Activated CD4-positive, alpha-beta T cell treated with anti-CD3 and anti-CD28 coated beads, Interleukin-2, Interleukin-6, amounts not matched to agents 100 ng/mL and 50 ng/mL, durations not matched to agents 16 hours and 8 hours (primary cell): ENCODE measurements at places on chromosomes 5 and 9.
A peak's percentile ranks its signal among the peaks of the same experiment; 100 is the strongest.

DNA sequence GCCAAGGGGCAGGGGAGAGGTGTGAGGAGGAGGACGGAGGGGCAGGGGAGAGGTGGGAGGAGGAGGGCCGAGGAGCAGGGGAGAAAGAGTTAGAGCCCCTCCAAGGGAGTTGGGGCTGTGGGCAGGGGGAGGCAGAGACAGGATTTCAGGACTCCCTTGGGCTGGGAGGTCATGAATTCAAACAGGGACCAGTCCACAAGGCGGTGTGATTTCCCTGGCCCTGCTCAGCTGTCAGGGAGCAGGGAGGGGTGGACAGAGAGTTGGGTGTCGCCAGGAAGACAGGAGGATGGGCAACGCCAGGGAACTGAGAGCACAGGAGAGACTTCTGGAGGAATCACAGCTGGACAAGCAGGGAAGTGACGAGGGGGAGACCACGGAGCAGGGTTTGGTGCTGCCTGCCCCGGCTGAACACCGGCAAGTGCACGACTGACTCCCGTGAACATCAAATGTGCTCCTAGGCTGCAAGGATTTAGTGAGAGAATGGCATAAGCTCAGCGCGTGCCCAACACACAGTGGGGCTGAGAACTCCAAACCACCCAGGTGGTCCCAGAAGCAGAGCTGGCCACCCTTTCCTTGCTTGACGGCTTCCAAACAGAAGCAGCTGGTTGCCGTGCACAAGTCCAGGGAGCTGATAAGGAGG, 17.8 kb upstream of the OLFM1 start:
- no peak for DNase-seq

DNA sequence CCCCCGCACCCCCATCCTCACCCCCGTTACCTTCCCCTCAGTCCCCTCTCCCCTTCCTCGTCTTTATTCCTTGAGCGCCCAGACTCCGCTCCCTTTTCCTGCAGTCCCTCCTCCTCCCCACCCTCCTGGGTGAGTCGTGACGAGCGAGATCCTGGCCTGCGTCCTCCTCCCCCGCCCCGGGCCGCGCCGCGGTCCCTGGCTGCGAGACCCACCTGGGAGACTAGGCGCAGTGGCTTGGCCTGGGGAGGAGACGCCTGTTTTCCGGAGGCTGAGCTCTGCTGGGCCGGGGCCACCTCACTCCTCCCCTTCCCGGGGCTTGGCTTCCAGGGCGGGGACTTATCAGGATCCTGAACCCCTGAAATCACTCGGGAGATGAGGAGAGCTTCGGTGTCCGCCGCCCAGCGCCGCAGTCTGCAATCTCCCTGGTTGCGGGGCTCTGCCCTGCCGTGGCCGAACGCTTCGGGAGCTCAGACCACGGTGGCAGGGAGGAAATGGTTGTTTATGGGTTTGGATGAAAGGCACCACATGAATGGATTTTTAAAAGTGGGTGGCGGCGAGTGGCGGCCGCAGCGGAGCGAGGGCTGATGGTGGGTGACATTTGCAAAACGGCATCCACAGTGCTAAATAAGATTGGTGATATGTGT, 984 bp downstream of the STXBP1 start:
- peak; percentile 53 for DNase-seq

DNA sequence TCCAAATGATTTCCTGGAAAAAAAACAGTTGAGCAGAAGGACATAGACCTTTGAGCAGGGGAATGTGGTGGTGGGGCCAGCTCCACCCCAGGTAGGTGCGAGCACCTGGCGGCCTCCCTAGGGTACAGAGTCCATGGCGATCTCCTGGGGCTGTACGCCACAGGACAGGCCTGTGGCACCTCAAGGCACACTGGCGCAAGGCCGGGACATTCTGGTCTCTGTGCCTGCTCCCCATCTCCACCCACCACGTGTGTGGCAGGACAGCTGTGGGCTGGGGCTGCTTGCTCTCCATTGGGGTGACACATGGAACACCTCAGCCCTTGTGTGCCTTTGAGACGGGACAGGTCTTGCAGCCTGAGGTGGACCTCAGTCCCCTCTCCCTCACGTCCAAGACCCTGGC, 25.2 kb downstream of the WNK2 start:
- no peak for DNase-seq

DNA sequence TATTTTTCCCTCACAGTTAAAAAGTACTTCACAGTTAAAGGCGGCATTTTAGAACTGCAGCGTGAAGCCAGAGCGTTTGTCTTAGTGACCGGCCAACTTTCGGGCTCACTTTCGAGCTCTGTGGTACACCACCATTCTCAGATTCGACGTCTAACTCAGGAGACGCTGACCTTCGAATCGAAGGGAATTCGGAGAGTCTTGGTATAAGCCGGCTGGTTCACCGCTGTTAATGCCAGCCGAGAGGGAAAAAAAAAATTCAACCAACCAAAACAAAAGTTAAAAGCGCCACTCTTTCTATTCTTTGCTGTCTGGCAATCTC, 544 bp upstream of the SNX24 start:
- DNase-seq = no peak

GRCh38 chr5:124398460-124398859, 348.0 kb downstream of the ZNF608 start:
- DNase-seq = no peak

DNA sequence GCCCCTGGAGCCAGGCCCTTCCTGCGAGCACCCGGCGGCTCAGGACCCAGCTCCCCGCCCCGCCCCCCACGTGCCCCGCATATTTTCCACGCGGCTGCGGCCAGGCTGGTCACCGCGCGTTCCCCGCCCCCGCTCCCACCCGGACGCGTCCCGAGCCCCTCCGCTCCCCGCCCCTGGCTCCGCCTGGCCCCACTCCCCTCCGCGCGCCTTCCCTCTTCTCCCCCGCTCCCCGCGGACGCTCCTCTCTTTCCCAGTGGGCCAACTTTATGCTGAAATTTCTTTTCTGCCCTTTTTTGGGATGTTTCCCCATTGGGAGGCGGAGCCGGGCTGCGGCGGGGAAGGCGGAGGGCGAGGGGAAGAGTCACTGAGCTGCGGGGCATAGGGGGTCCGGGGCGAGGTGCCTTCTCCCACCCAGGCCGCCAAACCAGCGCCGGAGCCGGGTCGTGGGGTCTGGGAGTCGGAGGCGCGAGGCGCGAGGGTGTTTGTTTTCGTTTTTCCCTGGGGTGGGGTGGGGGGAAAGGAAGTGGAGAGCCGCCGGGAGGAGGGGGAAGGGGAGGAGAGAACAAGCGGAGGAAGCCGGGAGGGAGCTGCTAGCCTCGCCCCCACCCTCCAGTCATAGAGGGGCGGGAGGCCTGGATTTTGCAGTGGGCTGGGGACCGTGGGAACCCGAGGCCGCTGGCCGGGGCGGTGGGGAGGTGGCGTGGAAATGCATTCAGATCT, 1.0 kb upstream of the TPM2 start:
- peak; percentile 25 for DNase-seq

DNA sequence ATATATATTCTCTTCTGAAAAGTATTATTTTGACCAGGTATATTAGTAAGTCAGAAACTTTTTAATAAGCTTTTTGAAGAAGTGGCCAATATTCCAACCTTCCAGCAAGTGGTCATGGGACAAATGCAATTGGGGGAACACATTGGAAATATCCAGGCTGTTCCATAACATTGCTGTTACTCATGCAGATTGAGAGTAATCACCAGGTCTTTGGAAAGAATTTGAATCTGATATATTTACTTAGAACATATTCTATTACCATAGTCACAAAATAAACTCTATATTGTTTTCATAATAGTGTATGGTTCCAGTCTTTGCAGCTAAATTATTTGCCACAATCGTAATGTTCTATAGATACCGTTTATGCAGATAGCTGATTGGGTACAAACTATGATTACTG, 102.8 kb downstream of the TAF11L14 start:
- DNase-seq = no peak

- DNase-seq = no peak
Measured at GRCh38 chr9:134828892-134829291, 51.7 kb upstream of the FCN2 start.

DNA sequence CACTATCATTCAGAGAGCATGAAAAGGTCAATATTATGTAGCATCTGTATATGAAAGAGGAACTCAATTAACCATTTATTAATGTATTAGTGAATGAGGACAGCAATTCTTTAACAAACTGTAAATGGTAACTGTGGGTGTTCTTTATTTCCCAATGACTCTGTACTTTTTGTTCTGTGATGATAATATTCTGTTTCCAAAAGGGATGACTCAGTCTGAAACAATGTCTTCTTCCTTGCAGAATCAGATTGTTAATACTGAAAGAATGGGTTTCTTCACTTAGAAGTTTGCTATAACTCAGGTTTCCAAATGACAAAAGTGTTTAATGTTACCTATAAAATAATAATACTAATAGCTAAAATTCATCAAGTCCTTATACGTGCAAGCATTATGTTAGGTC, 1518.7 kb upstream of the WWC1 start:
- DNase-seq = peak; percentile 11

DNA sequence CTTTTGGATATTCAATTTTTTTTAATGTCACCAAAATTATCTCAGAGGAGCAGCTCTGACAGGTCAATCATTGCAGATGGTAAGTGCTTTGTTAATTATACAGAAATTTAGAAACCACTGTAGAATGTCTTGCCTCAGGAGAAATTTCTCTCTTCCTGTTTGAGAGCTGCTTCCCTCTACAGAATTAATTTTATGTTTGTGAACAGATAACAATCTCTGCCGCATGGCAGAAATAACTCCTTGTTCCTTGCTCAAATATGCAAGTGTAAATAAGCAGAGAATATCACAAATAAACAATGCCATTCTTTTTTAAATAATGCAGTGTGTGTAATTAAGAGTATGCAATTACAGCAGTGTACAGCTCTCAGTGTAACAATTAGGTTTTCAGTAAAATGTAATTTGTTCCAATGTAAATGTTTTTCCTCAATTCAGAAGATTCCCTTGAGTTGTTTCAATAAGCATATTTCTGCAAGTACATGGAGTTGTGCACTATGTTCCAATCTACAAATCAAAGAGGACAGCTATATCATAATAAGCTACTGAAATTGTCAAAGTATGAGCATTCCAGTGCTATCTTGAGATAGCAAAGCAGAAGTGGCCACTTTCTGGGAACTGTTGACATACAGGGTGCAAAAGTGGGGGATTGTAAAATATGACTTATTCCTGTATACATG, 1012.8 kb downstream of the MAT2B start:
- no peak for DNase-seq

DNA sequence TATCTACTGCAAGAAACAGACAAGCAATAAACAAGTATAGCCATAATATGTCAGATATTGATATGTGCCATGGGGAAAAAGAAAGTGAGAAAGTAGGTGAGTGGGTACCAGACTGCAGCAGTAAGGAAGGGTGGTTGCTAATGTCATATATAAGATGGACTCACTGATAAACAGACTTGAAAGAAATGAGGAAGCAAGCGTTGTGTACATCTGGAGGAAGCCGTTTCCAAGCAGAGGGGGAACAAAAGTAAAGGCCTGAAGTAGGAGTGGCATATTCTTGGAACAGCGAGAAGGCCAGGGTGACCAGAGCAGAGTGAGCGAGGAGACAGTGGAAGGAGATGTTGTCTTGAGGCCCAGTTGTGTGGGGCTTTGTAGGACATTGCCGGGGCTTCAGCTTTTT, 142.2 kb upstream of the MAP3K1 start:
- DNase-seq = no peak

GRCh38 chr5:89388872-89389271, 505.9 kb upstream of the MEF2C start:
- no peak for DNase-seq

DNA sequence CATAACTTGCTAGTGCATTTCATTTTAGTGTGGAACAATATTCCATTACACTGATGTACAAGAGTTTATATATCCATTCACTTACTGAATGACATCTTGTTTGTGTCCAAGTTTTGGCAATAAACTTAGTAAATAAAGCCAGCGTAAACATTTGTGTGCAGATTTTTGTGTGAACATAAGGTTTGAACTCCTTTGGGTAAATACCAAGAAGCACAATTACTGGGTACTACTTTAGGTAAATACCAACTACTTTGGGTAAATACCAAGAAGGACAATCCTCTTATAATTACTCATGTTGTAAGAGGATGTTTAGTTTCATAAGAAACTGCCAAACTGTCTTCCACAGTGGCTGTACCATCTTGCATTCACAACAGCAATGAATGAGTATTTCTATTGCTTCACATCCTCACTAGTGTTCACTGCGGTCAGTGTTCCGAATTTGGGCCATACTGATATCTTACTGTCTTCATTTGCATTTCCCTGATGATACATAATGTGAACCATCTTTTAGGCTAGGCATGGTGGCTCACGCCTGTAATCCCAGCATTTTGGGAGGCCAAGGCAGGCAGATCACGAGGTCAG, 2.3 kb upstream of the SYK start:
- no peak for DNase-seq

GRCh38 chr9:125904155-125904851, 157.1 kb downstream of the PBX3 start:
- DNase-seq = no peak

DNA sequence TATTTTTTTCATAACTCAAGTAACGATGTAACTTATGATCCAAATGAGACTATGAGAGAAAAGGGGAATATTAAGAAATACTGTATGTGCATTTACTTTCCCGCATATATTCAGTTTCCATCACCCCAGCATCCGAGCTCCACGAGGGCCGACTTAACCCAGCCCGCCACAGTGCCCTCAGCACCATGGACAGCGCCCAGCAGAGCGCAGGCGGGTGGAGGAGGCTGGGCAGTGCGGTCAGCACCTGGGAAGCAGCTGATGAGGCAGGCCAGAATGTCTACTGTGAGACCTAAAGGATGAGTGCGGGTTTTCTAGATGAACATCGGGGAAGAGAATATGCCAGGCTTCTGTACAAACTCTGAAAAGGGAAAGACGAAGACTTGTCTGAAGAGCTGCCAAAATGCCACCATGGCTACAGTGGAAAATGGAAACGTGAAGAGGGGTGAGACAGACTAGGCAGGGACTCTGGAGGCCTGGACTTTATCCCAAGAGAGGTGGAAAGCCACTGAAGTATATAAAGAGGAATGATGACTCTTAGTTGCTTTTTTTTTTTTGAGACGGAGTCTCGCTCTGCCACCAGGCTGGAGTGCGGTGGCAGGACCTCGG, 34.5 kb upstream of the MED27 start:
- peak; percentile 26 for DNase-seq

- no peak for DNase-seq
Measured at GRCh38 chr9:70616228-70616990, 202.0 kb upstream of the KLF9 start.

- DNase-seq = no peak
Measured at GRCh38 chr9:134993416-134993815, 75.7 kb upstream of the FCN1 start.

DNA sequence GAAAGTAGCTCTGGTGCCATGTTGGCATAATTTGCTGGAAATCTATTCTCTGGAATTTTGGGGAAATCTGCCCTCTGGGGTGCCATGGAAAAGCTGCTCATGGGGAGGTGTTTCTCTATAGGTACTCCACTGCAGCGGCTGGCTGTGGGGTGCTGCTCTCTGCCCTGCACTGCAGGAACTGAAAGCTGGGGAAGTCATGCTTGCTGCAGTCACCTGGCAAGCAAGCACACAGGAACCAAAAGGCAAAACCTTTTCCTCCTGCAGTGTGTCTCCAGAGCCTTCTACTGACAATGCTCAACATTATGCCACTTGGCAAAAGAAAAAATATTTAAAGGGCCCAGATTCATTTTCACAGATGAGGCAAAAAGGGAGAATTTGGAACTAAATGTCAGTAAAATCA, 25.8 kb upstream of the CARNMT1 start:
- no peak for DNase-seq
